ENCODE measurements at places on chromosomes 7 and 10. TPM values are rescaled to one million over a fixed set of nuclear protein-coding genes. Genes with fewer than 3 reads are reported as not detected.
A peak's percentile ranks its signal among the peaks of the same experiment; 100 is the strongest.

GRCh38 chr7:81449105-81449504 is 320.7 kb downstream of the HGF start:
- no peaks in the 10 kb centered on the region for H3K36me3 ChIP-seq
- H3K4me1 ChIP-seq, result no peaks in the 10 kb centered on the region
- no peaks in the 10 kb centered on the region for H3K27me3 ChIP-seq
- H3K27ac ChIP-seq, result no peak overlapping the region
- no peak for DNase-seq
- no peak overlapping the region for H3K4me3 ChIP-seq

DNA sequence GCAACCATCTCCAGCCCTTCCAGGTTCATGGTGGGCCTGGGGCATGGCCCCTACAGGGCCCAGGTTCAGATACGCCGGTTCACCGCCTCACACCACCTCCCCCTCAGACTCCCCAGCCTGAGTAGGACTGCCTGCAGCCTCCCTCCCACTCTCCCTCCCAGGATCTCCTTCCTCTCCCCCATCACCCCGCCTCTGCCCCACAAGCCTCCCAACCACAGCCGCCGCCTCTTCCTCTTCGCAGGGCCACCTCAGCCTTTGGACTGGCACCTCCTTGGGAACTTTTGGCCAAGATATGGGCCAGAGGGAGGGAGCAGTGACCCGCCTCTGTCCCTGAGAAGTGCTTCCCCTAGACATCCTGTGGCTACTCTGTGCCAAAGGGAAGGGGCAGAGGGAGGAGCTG is 9.3 kb downstream of the KCNIP2 start:
- DNase-seq, result no peak
- no peaks in the 10 kb centered on the region for H3K27me3 ChIP-seq
- no peaks in the 10 kb centered on the region for H3K36me3 ChIP-seq

DNA sequence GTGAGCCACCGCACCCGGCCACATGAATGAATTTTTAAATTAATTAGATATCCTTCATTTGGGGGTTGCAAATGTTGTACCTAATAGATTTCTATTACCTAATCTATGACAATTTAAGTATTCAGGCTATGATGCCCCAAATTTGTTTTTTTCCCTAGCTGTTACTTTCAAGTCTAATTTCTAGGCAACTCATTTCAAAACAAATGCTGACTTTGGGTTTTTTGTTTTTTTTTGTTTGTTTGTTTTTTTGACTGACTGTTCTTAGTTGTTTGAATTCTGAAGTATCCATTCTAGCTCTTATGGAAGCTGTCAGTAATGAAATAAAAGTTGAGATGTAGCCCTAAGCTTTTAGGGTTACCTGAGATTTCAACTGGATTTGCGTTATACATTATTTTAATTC is 62.3 kb downstream of the CREM start:
- H3K4me3 ChIP-seq, result no peak overlapping the region
- no peak overlapping the region for H3K27ac ChIP-seq
- H3K36me3 ChIP-seq, result no peaks in the 10 kb centered on the region
- H3K27me3 ChIP-seq, result no peaks in the 10 kb centered on the region

DNA sequence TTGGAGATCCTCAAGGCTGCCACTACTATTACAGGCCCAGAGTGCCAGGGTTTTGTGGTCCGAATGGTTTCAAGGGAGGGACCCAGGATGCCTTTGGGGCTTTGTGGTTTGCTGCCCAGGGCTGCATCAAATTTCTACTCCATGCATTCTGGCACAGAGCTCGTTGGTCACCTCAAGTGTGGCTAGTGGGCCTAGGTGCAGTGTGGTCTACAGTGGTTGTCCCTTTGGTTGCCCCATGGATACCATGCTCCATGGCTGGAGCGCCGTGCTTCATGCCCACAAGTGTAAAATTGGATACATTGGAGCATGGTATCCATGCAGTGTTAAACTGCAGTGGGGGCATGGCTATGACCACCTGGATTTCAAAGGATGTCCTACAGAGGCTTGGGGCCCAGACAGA is 5.4 kb upstream of the PRF1 start:
- H3K36me3 ChIP-seq, result no peaks in the 10 kb centered on the region
- H3K4me1 ChIP-seq, result no peaks in the 10 kb centered on the region
- no peak overlapping the region for H3K27ac ChIP-seq
- H3K27me3 ChIP-seq, result no peaks in the 10 kb centered on the region
- no peak for DNase-seq

DNA sequence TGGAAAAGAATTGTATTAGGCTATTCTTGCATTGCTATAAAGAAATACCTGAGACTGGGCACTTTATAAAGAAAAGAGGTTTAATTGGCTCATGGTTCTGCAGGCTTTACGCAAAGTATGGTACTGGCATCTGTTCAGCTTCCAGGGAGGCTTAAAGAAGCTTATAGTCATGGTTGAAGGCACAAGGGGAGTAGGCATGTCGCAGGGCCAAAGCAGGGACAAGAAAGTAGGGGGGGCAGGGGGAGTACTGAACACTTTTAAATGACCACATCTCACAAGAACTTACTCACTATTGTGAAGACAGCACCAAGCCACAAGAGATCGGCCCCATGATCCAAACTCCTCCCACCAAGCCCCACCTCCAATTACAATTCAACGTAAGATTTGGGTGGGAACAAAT is 152.5 kb upstream of the PHF14 start:
- no peaks in the 10 kb centered on the region for H3K27me3 ChIP-seq
- no peak overlapping the region for H3K4me3 ChIP-seq
- no peak for DNase-seq
- no peak overlapping the region for H3K27ac ChIP-seq
- no peaks in the 10 kb centered on the region for H3K4me1 ChIP-seq

GRCh38 chr10:77974396-77975074 is 48.0 kb upstream of the DLG5 start:
- no peak for DNase-seq
- H3K4me1 ChIP-seq, result peaks cover 2% of the 10 kb centered on the region
- H3K27me3 ChIP-seq, result no peaks in the 10 kb centered on the region
- H3K36me3 ChIP-seq, result peaks cover 8% of the 10 kb centered on the region
- H3K4me3 ChIP-seq, result no peak overlapping the region

DNA sequence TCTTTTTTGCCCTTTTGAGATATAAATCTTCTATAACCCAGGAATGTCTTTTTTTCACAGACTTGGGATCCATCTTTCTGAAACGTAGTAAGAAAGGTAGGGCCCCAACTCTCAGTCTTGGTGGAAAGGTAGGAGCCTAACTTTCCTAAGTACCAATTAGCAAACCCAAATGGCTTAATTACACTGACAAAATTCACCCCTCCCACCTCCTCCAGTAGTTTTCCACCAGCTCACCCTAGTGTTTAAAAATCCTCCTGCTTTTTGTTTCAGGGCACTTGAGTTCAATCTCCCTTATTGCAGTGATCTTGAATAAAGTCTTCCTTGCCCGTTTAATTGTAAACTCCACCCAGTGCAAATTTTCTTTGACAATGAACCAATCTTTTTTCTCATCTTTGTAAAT is 600.0 kb downstream of the PHTF2 start:
- no peak overlapping the region for H3K27ac ChIP-seq
- no peak overlapping the region for H3K4me3 ChIP-seq
- no peaks in the 10 kb centered on the region for H3K4me1 ChIP-seq
- no peak for DNase-seq
- H3K36me3 ChIP-seq, result no peaks in the 10 kb centered on the region
- H3K27me3 ChIP-seq, result no peaks in the 10 kb centered on the region

- H3K4me1 ChIP-seq, result no peaks in the 10 kb centered on the region
- no peak overlapping the region for H3K27ac ChIP-seq
Observed at GRCh38 chr10:118506671-118507590, 88.5 kb downstream of the PRLHR start.

DNA sequence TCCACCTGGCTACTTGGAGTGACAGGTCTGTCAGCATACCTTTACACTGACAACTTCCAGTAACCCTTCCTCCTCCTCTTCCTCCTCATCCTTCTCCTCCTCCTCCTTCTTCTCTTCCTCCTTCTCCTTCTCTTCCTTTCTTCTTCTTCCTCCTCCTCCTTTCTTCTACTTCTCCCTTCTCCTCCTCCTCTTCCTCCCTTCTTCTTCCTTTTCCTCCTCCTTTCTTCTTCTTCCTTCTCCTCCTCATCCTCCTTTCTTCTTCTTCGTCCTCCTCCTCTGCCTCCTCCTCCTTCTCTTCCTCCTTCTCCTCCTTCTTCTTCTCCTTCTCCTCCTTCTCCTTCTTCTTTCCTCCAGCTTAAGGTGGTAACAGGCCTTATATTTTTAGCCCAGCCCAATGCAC is 109.3 kb upstream of the PLXDC2 start:
- DNase-seq, result no peak
- H3K27me3 ChIP-seq, result no peaks in the 10 kb centered on the region
- no peak overlapping the region for H3K27ac ChIP-seq
- H3K4me3 ChIP-seq, result no peak overlapping the region
- H3K4me1 ChIP-seq, result no peaks in the 10 kb centered on the region
- no peaks in the 10 kb centered on the region for H3K36me3 ChIP-seq

- H3K27me3 ChIP-seq, result no peaks in the 10 kb centered on the region
- H3K27ac ChIP-seq, result no peak overlapping the region
- no peaks in the 10 kb centered on the region for H3K36me3 ChIP-seq
- no peak overlapping the region for H3K4me3 ChIP-seq
- H3K4me1 ChIP-seq, result no peaks in the 10 kb centered on the region
Observed at GRCh38 chr7:66047426-66047825, 28.2 kb upstream of the ASL start.

- no peak for DNase-seq
- no peaks in the 10 kb centered on the region for H3K4me1 ChIP-seq
- H3K36me3 ChIP-seq, result no peaks in the 10 kb centered on the region
Observed at GRCh38 chr10:86263209-86263608, 103.4 kb downstream of the GRID1 start.

- no peak for DNase-seq
- H3K27me3 ChIP-seq, result no peaks in the 10 kb centered on the region
- H3K27ac ChIP-seq, result no peak overlapping the region
- no peaks in the 10 kb centered on the region for H3K4me1 ChIP-seq
- no peaks in the 10 kb centered on the region for H3K36me3 ChIP-seq
Observed at GRCh38 chr10:127090138-127090537, 106.3 kb downstream of the INSYN2A start.

DNA sequence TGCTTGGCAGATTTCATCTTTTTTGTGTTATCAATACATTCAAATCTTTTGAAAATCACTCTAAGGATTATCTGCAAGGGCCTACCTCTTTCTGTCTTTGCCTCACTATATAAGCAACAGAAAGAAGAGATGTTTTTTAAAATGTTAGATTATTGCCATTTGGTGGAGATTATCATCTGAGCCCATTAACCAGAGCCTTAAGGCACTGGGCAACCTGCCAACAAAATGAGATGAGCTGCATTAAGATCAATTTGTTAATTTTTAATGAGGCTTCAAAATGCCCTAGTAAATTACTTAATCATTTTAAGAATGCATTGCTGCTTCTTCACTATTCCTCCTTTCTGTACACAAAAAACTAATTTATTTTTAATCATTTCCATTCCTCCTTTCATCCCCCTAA is 314.1 kb downstream of the SNX13 start:
- no peak overlapping the region for H3K4me3 ChIP-seq
- H3K36me3 ChIP-seq, result no peaks in the 10 kb centered on the region
- no peaks in the 10 kb centered on the region for H3K27me3 ChIP-seq
- H3K4me1 ChIP-seq, result no peaks in the 10 kb centered on the region

DNA sequence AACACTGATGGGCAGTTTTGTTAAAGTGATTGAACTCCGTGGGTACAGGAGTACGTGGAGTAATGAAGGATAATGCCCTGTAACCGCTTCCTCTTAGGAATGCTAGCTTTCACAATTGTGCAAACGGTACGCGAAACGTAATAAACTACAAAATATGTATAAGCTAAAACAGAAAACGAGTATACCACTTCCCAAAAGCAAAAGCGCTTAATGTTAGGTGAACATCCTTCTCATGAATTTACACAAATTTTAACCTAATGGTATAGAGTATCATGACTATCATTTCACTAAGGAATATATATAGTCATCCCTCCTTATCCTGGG is 395 bp upstream of the ZNF25 start:
- peak overlapping the region; percentile 96 for H3K4me3 ChIP-seq
- DNase-seq, result no peak
- no peaks in the 10 kb centered on the region for H3K27me3 ChIP-seq
- peak overlapping the region; percentile 99 for H3K27ac ChIP-seq

DNA sequence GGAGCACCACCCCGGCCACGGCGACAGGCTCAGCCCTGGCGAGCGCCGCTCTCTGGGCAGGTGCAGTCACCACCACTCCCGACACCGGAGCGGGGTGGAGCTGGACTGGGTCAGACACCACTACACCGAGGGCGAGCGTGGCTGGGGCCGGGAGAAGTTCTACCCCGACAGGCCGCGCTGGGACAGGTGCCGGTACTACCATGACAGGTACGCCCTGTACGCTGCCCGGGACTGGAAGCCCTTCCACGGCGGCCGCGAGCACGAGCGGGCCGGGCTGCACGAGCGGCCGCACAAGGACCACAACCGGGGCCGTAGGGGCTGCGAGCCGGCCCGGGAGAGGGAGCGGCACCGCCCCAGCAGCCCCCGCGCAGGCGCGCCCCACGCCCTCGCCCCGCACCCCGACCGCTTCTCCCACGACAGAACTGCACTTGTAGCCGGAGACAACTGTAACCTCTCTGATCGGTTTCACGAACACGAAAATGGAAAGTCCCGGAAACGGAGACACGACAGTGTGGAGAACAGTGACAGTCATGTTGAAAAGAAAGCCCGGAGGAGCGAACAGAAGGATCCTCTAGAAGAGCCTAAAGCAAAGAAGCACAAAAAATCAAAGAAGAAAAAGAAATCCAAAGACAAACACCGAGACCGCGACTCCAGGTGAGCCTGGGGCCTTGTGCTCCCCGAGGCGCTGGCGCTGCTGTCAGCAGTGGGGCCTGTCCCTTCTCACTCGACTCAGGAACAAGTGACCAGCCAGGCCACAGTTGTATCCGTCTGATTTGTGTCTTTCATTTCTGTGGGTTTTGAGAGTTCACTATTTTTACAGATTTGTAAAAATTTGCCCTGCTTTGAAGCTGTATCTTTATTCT is 117.7 kb downstream of the CYTH3 start:
- no peaks in the 10 kb centered on the region for H3K4me1 ChIP-seq
- no peak for DNase-seq
- no peaks in the 10 kb centered on the region for H3K27me3 ChIP-seq
- no peaks in the 10 kb centered on the region for H3K36me3 ChIP-seq

GRCh38 chr7:116955801-116956476 is 2.6 kb downstream of the ST7 start:
- no peak overlapping the region for H3K27ac ChIP-seq
- peak; percentile 8 for DNase-seq
- no peaks in the 10 kb centered on the region for H3K36me3 ChIP-seq
- no peaks in the 10 kb centered on the region for H3K27me3 ChIP-seq
- H3K4me1 ChIP-seq, result peaks cover 4% of the 10 kb centered on the region

DNA sequence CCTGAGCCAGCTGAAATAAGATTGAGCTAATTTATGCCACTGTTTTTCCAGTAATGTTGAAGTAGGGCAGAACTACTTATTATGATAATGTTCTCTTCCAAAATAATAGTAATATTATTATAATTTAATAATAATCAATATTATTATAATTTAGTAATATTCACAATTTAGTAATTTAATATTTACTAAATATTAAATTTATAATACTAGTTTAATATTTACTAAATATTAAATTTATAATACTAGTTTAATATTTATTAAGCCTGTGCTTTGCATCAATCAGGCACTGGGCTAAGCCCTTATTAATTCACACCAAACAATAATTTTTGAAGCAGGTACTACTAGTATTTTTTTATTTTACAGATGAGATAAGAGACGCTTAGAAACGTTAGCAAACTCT is 170.1 kb downstream of the BBS9 start:
- DNase-seq, result no peak
- H3K4me3 ChIP-seq, result no peak overlapping the region
- no peak overlapping the region for H3K27ac ChIP-seq
- no peaks in the 10 kb centered on the region for H3K36me3 ChIP-seq
- no peaks in the 10 kb centered on the region for H3K4me1 ChIP-seq

Gene NXPH1
- total RNA-seq, result not detected

Gene CYP17A1
- total RNA-seq, result 12.8 TPM

Gene PLAU
- 11.0 TPM for total RNA-seq

Gene HOXA13
- 19.1 TPM for total RNA-seq

Gene FAM24A
- total RNA-seq, result not detected

Gene FGL2
- 6.3 TPM for total RNA-seq
